ENCODE measurements at places on chromosomes 2 and 18. TPM values are rescaled to one million over a fixed set of nuclear protein-coding genes. Genes with fewer than 3 reads are reported as not detected.

COX7A2L gene
- total RNA-seq = 299 TPM

GRCh38 chr2:112718863-112719370, 1.9 kb upstream of the NT5DC4 start:
- no peak for DNase-seq

MZT2B gene
- total RNA-seq = 169 TPM

DNA sequence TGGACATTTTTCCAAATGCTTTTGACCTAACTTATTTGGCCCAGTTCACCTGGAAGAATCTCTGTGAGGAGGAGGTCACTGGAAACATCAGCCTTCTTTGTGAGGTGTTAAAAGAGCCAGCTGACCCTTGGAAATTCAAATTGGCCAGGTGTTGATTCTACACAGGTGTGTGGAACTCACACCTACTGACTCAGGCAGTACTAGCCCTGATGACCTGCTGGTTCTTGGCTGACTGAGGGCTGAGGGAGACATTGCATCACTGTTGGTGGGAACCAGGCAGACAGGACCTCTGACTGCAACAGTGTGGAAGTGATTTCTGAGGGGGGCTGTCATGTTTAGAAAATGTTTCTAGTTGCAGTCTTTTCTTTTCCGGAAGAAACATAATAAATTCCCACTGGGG, 242.2 kb upstream of the LRRTM1 start:
- no peak for DNase-seq

ABCG5 gene
- not detected for total RNA-seq

MAL gene
- not detected for total RNA-seq

GRCh38 chr2:55838653-55839052, 84.9 kb downstream of the EFEMP1 start:
- no peak for DNase-seq

WDPCP gene
- 7.9 TPM for total RNA-seq

DNA sequence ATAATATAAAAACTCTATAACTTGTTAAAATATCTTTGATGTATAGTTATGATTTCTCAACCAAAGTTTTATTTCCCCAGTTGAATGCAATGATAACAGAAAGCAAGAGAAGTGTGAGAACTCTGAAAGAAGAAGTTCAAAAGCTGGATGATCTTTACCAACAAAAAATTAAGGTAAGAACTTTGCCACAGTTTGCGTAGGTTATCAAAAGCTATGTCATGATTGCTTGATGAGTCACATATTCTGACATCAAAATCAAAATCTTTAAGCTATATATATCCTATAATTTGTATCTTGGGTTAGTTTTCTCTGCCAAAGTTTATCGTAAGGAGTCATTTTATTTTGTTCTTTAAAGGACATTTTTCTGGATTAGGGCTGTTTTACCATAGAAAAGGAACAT, 35.0 kb downstream of the NDC80 start:
- DNase-seq = no peak

YES1 gene
- total RNA-seq = 85.0 TPM

DNA sequence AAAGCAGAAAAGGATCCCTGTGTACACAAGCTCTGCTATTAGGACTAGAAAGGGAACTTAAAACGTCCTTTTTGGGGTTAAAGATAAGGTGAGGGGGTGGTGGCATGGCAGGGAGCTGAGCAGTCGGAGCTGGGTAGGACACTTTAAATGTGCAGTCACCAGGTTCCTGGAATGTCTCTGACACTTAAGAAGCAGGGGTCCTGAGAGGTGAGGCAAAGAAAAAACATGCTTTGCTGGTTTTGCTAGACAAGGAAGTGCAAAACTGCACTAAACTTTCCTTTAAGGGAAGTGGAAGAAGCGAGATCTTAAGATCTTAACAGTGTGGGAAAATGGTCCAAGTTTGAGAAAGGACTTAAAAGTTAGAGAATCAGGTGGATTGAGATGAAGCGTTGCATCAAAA, 99.5 kb upstream of the MAP3K20 start:
- DNase-seq = no peak

SCYGR4 gene
- 0.14 TPM for total RNA-seq

DNA sequence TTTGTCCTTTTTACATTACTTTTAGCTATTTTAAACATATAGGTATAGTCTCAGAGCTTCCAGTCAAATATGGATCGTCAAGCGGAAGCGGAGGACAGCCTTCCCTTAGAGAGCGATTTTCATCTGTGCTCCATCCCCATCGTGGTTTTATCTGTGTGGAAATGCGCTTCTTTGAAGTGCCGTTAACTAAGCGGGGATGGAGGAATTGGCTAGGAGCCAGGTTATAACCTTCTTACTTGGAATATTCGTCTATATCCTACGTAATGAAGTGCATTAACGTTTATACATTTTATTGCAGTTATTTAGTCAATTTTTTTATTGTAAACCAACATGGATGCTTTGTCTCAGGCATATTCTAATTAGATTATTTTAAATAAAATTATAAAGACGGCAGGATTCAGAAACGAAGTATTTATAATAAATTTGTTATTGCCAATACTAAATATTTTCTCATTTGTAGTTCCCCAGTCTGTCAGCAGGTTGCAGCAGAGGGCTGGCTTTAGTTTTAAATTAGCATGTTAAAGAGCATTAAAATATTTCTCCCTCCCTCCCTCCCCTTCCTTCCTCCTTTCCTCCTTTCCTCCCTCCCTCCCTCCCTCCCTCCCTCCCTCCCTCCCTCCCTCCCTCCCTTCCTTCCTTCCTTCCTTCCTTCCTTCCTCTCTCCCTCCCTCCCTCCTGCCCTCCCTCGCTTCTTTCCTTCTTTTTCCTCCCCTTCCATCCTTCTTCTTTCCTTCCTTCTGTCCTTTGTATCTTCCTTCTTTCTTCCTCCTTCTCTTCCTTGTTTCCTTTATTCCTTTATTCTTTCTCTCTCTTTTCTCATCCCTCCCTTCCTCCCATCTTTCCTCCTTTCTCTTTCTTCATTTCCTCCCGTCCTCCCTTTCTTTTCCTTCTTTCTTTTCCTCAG, 80.6 kb upstream of the DOCK10 start:
- DNase-seq = peak; percentile 16

- DNase-seq = no peak
Measured at GRCh38 chr2:66462501-66462825, 27.5 kb downstream of the MEIS1 start.

COL4A3 gene
- 5.5 TPM for total RNA-seq

- DNase-seq = no peak
Measured at GRCh38 chr18:7593218-7593819, 26.2 kb downstream of the PTPRM start.

DNA sequence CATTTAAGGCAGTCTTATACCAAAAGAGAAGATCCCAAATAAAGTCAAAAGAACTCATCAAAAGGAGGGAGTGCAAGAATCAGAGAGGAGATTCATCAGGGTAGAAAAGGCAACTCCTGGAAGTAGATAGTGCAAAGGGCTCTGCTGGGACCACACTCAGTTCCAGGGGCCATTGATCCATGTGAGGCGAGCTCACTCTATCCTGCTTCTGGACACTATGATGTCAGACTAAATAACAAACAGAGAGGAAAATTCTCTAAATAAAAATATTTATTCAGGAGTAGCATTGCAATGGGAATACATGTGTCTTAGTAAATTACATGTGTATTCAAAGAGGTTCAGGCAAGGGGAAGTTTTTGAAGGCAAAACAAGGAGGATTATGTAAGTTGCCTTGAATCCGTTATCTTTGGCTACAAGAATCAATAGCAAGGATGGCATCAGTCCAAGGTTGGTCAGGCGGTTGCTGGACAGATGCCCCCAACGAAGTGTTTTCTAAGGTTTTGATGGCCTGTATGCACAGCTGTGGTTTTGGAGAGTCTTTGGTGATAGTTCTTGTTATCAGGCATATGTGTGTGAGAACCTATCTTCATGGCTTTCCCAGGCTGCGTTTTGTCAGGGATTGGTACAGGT, 13.2 kb upstream of the SERPINB12 start:
- DNase-seq = no peak

- DNase-seq = no peak
Measured at GRCh38 chr2:238865744-238866355, 18.0 kb downstream of the TWIST2 start.

DNA sequence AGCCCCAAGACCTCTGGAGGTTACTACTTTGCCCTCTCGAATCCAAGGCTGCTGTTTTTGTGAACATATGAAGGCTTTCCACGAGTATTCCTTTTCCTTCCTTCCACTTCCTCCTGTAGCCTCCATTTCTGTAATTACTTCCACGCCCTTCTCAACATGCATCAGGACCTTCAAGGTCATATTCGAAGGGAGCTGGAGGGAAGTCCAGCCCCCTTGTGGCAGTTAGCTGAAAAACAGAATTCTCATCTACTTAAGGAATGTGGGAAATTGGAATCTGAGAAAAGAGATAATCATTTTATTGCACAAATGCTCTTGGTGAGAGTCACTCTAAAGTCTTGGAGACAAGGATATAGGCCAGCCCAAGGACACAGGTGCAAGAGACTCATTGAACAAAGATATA, 1000.2 kb downstream of the TDRD15 start:
- DNase-seq = no peak

GRCh38 chr2:234789556-234790325, 162.1 kb upstream of the SH3BP4 start:
- DNase-seq = no peak

- no peak for DNase-seq
Measured at GRCh38 chr2:203737360-203737759, 30.9 kb downstream of the CD28 start.

REG3A gene
- total RNA-seq = not detected

MEP1B gene
- not detected for total RNA-seq

DNA sequence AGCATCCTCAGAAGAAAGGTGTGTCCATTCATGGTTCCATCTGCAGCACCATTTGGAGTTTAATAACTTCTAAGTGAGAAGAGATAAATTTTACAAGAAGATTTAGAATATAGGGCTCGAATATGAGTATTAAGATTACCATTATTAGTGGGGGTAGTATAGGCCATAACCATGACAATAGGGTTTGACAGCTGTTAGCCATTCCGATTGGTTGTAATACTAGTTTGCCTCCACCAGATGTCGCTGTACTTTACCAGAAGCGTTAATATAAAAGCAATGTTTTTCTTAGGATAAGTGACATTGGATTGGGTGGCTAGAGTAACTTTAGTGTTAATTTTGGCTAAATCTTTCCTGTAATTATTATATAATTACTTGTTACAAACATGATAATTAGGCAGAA, 107.5 kb upstream of the SRD5A2 start:
- DNase-seq = no peak

- no peak for DNase-seq
Measured at GRCh38 chr2:161146996-161147395, 13.2 kb upstream of the TANK start.

DNA sequence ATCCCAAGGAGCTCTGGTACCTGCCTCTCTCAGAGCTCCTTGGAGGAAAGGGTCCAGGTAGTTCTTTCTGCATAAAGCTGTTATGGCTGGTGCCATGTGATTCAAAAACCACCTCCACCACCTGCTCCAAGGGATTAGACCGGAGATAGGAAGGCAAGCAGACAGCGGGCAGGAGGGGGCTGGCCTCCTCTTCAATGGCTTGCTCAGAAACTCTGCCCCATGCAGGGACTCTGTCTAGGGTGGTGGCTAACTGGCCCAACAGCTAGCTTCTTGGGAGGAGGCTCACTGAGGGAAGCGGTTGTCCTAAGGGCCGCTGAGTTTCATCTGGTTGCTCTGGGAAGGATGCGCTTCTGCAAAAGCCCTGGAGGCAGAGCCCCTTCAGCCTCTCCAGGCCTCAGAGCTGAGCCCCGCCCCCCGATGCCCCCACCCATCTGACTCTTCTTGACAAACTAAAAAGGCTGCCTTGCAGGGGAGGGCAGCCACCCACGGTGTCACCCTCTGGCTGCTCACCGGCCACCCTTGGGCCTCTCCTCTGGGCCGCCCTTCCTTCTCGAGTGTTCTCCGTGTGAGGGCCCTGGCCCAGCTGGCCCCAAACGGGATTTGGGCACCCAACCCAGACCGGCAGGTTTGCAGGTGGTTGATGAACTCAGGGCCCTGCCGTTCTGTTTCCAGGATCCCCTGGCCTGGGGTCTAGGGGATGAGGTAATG, 90.2 kb downstream of the MCFD2 start:
- no peak for DNase-seq

DNA sequence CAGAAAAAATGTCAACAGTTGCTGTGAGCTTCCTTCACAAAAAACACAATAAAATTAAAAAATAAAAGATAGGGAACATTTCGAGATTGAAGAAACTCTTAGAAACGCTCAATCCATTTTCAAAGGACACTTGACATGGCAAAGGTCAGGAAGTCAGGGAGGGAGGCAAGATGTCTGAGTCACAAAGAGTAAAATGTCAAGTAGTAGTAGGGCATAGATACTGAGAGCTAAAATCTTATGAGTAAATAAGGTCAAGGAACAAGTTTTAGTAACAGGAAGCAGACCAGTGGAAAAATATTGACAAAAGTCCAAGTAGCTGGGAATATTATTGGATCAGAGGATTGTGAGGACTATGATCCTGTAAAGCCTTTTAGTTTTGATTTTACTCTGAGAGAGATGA, 495.6 kb downstream of the TMX3 start:
- no peak for DNase-seq

- DNase-seq = no peak
Measured at GRCh38 chr2:224601923-224602322, 16.8 kb upstream of the CUL3 start.

- no peak for DNase-seq
Measured at GRCh38 chr2:26752656-26753055, 11.4 kb upstream of the SLC35F6 start.

GPR39 gene
- total RNA-seq = 0.49 TPM

GRCh38 chr2:202187570-202187969, 50.8 kb downstream of the SUMO1 start:
- DNase-seq = no peak

SMAD2 gene
- total RNA-seq = 226 TPM

PLGLB1 gene
- total RNA-seq = 0.92 TPM

FSHR gene
- total RNA-seq = not detected

BARD1 gene
- 16.7 TPM for total RNA-seq

GRCh38 chr2:68417926-68418325, 49.2 kb downstream of the FBXO48 start:
- no peak for DNase-seq

ASB18 gene
- total RNA-seq = not detected

IGFBP2 gene
- total RNA-seq = 245 TPM

DNA sequence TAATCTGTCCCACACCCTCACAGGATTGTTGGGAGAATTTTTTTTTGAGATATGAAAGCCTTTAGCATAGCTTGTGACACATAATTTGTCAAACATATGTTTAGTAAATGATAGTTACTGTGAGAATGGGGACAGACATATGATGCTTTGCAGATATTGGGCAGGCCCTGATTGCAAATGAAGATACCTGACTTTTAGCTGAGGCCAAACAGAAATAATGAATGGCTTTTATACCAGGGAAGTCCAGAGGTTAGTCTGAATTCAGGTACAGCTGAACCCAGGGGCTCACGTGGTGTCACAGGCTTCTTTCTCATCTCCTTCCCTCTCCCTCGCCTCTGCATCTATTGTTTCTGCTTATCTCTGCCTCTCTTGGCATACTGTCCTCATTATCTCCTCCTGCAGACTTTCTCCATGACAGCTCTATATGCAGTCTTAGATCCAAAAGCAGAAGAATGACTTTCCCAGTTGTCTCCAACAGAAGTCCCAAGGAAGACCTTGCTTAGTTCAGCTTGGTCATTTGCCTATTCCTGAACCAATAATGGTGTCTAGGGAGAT, 4.9 kb upstream of the WNT10A start:
- no peak for DNase-seq

RNF125 gene
- total RNA-seq = 2.8 TPM

Data from NCI-H460 (cell line).